ENCODE measurements at places on chromosomes 2 and 18.
A peak's percentile ranks its signal among the peaks of the same experiment; 100 is the strongest.

DNA sequence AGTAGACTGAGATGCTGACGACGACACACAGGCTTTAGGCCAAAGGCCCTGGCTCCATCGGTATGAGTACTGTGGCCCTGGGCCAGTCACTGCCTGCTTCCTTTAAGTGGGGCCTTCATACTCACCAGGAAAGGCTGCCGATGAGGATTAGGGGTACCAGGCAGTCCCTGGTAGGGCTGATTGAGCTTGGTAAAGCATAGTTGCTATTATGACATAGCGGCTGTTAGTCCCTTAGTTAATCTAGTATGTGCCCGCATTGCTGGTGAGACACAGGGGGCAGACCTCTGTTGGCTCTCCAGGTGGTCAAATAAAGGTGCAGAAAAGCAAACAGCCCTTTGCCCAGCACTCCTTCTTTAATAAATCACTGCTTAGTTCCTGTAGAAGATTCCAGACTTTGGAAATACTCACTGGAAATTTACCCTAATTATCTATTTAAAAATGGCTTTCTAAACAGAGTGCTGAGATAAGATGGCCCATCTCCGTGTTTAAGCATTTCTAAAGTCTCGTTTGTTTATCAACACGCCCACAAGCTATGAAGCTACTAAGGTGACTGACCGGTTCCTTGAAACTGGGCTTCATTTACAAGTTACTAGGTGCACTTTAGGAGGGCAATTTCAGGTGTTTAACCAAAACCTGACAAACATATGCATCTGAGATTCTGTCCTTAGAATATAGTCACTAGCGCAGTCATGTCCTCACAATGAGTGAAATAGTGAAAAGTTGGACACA is 8.7 kb upstream of the BIN1 start:
- no peak for DNase-seq

GRCh38 chr18:69963196-69963595 is 15.5 kb upstream of the CD226 start:
- DNase-seq, result no peak

GRCh38 chr2:35522450-35522849 is 833.1 kb upstream of the CRIM1 start:
- no peak for DNase-seq

GRCh38 chr2:178238154-178238521 is 43.8 kb downstream of the OSBPL6 start:
- no peak for DNase-seq

DNA sequence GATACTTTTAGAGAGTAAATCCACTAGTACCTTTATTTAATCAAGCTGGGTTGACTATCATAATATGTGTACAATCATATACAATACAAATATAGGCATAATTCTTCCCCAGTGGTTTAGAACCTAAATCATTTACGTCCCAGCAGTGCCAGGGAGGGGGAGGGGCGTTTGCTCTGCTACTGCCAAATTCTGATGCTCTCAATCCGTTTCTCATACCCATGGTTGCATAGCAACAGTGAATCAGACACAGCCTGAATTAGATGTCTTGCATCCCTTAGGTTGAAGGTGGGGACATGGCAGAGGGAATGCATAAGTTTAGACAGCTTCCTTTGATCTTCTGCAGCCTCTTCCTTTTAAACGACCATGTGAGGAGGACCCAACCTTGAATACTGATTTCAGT is 135.4 kb downstream of the ABCA12 start:
- DNase-seq, result peak; percentile 58

GRCh38 chr2:62817995-62818713 is 112.6 kb downstream of the EHBP1 start:
- DNase-seq, result no peak

DNA sequence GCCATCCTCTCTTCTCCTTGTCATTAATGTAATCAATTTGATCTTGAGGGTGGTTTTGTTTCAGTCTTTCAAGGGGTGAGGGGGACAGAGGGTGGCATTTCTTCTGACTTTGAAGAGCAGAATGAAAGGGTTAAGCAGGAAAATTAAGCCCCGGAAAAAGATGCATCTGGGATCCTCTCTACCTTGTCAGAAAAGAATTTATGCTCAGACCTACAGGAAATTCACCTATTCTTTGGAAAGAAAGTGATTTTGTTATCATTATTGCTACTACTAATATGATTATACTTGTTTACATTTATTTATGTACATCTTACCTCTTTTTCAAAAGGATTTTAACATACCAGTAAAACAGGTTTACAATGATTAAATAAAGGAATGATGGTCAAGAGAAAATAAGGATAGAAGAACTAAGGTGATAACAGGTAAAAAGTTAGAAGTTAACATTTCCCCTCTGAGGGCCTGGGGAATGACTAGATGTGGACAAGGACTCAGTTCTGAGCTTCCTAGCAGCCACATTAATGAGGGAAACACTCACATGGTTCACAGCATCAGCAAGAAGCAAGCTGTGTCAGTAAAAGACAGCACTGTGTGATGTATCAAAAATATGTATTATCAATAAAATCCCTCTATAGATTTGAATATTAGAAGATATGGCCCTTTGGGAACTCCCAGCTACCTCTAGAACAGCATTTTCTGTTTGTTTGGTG is 151.4 kb downstream of the MYCN start:
- no peak for DNase-seq

DNA sequence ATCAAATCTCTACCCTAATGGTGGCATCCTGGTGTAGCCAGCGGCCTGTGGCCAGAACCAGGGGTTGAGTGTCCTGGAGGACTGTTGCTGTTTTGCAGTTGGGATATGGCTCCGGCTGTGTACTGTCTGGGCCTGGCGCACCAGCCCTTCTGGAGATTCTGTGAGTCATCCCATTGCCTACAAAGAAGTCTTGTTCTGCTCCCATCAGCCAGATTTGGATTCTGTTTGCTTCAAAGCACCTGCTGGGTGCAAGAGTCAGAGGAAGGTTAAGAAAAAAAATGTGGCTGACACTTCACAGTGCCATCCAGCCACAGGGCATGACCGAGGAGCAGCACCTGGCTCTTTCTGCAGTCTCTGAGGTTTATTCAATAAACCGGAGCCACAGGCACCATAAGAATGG is 41.0 kb upstream of the ASAP2 start:
- DNase-seq, result no peak

DNA sequence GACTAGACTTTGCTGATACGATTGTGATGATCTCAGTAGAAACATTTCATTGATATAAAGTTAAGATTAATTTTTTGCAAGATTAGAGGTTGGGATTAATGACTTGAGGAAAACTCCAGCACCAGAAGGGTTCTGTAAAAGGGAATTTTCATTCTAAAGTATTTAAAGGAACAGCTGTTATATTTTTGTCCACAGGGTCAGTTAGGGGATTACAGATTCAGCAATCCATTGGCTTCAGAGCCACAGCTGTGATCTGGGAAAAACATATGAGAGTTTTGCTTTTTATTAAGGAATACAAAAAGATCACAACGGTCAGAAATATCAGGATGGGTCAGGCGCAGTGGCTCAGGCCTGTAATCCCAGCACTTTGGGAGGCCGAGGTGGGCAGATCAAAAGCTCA is 19.6 kb upstream of the REV1 start:
- DNase-seq, result peak; percentile 93

DNA sequence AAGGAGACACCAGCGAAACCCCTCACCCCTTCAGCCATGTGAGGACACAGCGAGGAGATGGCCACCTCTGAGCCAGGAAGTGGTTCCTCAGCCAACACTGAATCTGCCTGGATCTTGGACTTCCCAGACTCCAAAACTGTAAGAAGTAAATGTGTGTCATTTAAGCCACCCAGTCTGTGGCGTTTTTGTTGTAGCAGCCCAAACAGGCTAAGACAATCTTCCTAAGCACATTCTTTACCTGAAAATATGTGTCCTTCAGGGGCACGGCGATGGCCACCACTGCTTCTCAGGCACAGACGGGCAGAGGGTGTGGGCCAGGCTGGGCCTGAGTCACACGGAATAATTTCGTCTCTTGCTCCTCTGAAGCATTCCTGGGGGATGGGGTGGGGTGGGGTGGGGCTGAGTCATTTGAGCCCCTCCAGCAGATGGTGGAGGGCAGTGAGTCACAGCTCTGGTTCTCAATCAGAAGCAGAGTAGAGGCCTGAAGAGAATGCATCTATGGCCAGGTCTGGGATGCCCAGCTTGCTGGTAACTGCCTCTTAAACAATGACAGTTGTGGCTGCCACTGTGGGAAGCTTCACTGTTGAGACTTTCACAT is 142.4 kb downstream of the CAPN13 start:
- no peak for DNase-seq

- DNase-seq, result no peak
Observed at GRCh38 chr2:226267516-226268289, 531.9 kb downstream of the IRS1 start.

GRCh38 chr2:133417415-133417814 is 150.8 kb downstream of the NCKAP5 start:
- DNase-seq, result no peak

DNA sequence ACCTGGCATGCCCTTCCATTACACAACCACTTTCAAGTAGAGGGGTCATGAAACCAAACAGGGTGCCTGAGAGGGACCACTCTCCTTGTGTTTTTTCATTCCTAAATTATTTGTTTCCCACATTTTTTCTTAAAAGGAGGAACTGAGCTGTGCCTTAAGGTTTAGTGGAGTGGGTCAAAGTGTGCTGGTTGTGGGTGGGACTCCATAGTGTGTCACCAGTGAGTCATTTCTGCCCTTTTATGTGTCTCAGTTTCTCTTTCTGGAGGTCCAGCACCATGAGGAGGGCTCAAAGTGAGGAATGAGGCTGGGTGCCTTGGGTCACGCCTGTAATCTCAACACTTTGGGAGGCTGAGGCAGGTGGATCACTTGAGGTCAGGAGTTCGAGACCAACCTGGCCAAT is 37.8 kb downstream of the COMMD1 start:
- no peak for DNase-seq

- peak; percentile 26 for DNase-seq
Observed at GRCh38 chr2:2183176-2183575, 147.9 kb downstream of the MYT1L start.

- DNase-seq, result no peak
Observed at GRCh38 chr18:22182884-22183697, 13.7 kb downstream of the GATA6 start.

GRCh38 chr18:55324166-55324565 is 263.8 kb downstream of the TCF4 start:
- DNase-seq, result no peak

GRCh38 chr2:31223026-31223425 is 5.7 kb upstream of the CAPN14 start:
- no peak for DNase-seq

DNA sequence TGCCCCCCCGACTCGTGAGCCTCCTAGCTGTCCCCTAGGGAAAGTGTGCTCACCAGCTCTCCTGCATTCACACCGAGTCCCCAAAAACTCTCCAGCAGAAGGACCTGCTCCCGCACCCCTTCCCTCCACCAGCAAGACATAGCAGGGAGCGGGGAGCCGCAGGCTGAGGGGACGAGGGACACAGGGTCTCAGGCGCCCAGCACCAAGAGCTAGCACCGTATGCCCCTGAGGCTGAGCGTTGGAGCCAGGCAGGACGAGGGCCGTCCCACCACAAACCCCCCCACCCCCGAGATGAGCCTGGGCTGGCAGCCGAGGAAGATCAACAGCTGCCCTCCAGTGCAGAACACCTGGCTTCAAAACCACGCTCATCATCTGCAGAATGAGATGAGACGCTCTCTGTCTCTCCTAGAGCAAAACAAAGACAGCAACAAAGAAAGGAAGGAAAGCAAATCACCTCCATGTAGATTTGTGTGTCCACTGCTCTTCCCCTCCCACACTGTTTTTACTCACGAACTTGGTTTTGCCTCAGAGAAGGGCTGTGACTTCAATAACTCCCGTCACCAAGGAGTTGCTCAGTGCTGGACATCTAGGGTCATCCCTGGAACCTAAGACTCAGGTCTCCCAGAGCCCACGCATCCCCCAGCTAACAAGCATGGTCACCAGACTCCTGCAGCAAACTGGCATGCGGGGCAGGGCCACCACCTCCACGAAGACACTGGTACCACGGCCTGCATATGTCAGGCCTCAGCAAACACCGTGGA is 39.7 kb upstream of the SALL3 start:
- no peak for DNase-seq

DNA sequence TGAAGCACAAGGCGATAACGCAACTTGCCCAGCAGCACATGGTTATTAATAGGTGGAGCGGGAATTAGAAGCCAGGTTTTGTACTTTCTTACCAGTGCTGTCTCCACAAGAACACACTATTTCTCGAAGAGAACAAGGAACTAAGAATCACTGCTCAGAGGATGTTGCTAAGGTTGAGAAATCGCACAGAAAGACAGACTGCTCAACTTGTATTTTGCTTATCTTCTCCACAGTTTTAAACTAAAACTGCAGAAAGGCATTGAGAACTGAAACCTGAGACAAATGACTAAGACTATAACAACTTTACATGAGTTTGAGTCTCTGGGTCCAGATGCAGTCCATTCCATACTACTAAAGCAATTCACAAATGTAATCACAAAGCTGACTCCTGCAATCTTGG is 6.2 kb downstream of the PRKD3 start:
- DNase-seq, result peak; percentile 39

DNA sequence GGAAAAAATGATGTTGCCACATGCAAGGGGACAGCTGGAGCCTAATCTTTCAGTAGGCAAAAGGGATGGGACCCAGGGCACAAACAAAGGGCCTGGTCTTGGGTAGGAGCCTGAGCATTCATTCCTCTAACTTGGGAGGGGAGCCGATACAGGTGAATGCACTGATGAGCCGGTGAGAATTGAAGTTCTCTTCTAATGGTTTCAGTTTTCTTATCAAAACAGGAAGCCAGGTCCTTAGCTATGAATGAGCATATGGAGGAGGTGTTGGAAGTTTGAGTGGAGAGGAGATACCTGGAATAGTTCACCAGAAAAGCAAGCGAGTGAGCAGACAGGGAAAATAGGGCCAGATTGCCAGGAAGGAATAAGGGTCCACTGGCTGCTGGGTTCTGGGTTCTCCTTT is 10.1 kb downstream of the DPP4 start:
- DNase-seq, result no peak

DNA sequence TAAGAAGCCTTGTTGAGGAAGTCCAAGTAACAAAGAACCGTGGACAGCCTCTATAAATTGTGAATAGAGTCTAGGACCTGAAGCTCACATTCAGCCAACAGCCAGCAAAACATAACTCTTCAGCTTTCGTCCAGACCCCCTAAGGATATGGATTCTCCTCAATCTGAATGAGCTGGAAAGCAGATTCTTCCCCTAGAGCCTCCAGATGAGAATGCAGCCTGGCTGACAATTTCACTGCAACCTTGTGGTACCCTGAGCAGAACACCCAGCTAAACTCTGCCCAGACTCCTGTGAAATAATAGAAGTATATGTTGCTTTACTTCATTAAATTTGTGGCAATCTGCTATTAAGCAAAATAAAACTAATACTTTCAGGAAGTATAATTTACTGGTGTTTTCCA is 483.5 kb upstream of the SLC8A1 start:
- DNase-seq, result no peak
